ENCODE measurements at places on chromosomes 16 and 17.

GRCh38 chr16:51763072-51763661 is 612.1 kb upstream of the SALL1 start:
- DNase-seq: no peak

- no peak for DNase-seq
These were observed 18.1 kb downstream of the ITPRIPL2 start for GRCh38 chr16:19131825-19132218.

- DNase-seq: no peak
These were observed 57.3 kb downstream of the ZFPM1 start for GRCh38 chr16:88510091-88510994.

DNA sequence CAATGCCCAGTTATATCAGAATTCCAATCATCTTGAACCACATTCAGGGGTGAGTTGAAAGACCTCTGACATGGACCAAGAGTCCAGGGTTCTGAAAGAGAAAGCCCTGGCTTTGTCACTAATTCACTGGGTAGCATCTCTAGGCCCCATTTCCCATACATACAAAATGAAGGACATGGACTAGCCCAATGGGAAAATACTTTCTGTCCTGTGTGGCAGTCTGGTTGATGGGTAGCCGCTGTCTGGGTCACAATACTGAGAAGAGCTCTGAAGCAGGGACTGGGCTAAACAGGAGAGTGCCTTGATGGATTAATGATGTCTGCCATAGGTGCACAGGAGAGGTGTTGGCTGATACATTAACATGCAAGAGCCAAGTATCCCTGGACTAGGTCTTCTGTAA is 214.3 kb downstream of the RAB11FIP4 start:
- DNase-seq: no peak

GRCh38 chr17:43832976-43833829 is at the start of gene MPP3:
TSS of gene MPP3 (minus strand) at chr17:43833146. CDS start at chr17:43831906, 1,240 bp downstream.
- peak; percentile 52 for DNase-seq

DNA sequence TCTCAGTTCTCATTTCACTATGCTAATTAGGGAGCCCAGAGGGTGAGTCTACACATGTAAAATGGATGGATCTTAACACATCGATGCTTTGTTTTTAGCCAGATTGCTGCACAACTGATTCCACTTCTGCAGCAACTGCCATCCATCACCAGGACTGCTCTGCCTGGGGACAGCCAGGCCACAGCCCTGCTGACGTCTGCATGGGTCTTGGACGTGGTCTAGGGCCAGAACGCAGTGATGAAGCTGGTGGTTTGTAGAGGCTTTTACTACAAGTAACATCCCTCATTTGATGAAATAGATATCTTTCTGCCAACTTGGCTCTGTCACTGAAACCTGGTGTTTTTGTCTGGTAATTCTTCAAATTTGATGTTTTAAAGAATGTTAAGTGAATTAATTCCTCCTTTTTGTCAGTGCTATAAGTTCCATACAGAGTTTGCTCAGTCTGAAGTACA is 50.6 kb downstream of the MARCHF10 start:
- no peak for DNase-seq
